Stimulated activated CD4-positive, alpha-beta T cell treated with anti-CD3 and anti-CD28 coated beads, TNF-alpha, amount 100 ng/mL, for 4 hours (primary cell): ENCODE measurements at places on chromosomes 11 and 22.

GRCh38 chr11:79150320-79150719, 290.5 kb downstream of the TENM4 start:
- no peak for DNase-seq

DNA sequence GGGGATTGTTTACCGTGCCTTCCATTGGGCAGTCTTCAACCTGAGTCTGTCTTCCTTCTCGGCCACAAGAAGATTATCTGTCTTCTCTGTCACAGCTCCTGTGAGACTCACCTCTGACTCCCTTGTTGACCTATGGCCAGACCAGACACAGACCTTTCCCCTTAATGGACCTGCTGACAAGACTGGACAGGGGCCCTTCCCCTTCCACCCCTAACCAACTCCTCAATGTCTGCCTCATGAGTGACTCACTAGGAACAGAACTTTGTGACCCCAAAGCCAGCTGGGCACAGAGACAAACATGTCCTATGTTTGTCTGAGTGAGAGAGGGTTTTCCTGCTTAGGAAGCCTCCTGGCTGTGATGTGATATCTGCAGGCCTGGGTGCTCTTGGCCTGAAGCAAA, 405.0 kb downstream of the BRD1 start:
- no peak for DNase-seq

GRCh38 chr22:38842512-38843200, 1.2 kb downstream of the NPTXR start:
- DNase-seq: no peak

GRCh38 chr11:72570893-72571661, 103.1 kb downstream of the PDE2A start:
- DNase-seq: no peak

DNA sequence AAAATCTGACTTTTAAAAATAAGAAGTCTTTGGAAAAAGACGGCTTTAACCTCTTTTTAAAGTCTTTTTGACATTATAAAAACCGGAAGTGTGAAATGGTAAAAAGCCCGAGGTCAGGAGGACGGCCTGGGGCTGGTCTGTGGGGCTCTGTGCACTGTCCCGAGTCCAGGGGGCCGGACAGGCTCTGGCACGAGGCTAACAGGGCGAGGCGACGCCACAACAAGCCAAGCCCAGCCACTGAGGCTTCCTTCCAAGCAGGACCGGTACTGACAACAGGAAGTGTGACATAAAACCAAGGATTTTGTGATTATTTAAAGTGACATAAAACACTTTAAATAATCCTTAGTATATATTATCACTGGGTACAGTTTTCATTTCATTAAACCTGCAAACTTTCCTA, 39.2 kb downstream of the BRD1 start:
- DNase-seq: no peak

DNA sequence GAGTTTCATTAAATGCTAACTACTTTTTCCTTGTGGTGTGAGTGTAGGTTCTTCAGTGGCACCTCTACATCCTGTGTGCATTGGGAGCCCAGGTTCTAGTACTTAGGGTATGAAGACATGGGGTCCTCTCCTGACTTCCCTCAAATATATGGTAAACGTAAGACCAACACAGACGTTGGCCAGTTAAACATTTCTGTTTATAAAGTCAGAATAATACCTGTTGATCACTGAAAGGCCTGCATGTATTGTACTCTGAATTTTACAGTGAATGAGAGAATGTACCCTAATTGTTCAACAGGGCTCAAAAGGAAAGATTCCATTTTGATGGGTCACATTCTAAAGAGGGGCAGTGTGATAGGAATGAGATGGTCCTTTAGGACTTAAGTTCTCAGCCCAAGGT, 3.2 kb downstream of the RPL27A start:
- no peak for DNase-seq

DNA sequence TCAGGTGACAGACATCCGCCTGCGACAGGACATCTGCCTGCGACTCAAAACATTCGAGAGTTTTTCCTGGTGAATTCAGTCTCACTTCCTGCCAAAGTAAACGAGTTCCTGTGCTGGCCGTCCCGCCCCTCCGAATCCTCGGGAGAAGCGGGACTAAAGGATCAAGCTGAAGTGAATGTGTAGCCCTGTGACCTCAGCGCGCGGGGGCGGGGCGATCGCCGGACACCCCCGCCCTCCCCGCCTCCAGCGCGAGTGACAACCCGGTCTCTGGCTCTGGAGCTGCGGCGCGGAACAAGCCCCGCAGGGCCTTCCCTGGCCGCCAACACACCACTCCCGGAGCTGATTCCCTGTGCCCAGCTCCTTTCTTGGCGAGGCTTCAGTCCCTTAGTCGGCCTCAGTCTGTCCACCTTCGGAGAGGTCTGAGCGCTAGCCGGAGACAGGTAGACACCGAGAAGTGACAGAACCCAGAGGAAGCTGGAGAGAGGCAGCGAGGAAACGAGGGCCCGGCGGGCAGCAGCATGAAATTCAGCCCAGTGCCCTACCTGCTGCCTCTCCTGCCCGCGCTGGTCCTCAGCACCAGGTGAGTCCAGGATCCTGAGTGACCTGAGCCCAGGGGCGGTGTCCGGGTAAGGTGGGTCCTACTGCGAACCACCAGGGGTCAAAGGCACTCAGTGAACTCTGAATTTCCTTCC, 766.4 kb upstream of the LUZP2 start:
- DNase-seq: no peak

- DNase-seq: no peak
These were observed 55.8 kb downstream of the C11orf58 start for GRCh38 chr11:16794047-16794818.

GRCh38 chr22:43955883-43956782, 891 bp downstream of the SAMM50 start:
- DNase-seq: no peak

DNA sequence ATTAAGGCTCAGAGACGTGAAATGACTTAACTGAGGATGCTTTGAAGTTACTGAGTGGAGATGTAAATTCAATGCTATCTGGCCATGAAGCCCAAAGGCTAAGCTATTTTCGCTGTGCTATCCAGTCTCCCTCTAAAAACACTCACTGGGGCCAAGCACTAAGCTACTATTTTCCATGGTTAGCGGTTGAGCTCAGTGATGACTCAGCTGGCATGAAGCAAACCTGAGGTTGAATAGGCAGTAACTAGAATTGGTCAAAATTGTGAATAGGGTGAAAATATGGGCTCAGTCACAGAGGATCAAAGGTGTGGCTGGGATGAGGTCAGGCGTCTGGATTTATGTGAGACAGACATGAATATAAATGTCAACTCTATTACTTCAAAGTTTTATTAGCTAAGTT, 564.2 kb upstream of the KIRREL3 start:
- DNase-seq: no peak
